ENCODE measurements at places on chromosomes 11 and 22. TPM values are rescaled to one million over a fixed set of nuclear protein-coding genes. Genes with fewer than 3 reads are reported as not detected.

BTBD18 gene
- not detected for total RNA-seq

CST6 gene
- not detected for total RNA-seq

FAM180B gene
- total RNA-seq = not detected

TP53I11 gene
- 36.9 TPM for total RNA-seq

AIFM3 gene
- 0.33 TPM for total RNA-seq

SESN3 gene
- 46.4 TPM for total RNA-seq

FXYD6 gene
- 0.33 TPM for total RNA-seq

UEVLD gene
- 23.8 TPM for total RNA-seq

PHF21B gene
- total RNA-seq = not detected

BCO2 gene
- 1.1 TPM for total RNA-seq

CDC42EP1 gene
- 42.1 TPM for total RNA-seq

FOLH1 gene
- 0.33 TPM for total RNA-seq

TECTA gene
- total RNA-seq = 0.33 TPM

OR52H1 gene
- 0.65 TPM for total RNA-seq

WNT7B gene
- not detected for total RNA-seq

GSTT2 gene
- not detected for total RNA-seq

GGTLC2 gene
- not detected for total RNA-seq

DUSP8 gene
- total RNA-seq = 0.57 TPM

Measured in vein endothelial cell (primary cell).